Cardiac muscle cell (in vitro differentiated cells and primary cell): ENCODE measurements at places on chromosomes 7 and 10. TPM values are rescaled to one million over a fixed set of nuclear protein-coding genes. Genes with fewer than 3 reads are reported as not detected.

Gene H2BK1
- not detected in 2 replicates for total RNA-seq

DNA sequence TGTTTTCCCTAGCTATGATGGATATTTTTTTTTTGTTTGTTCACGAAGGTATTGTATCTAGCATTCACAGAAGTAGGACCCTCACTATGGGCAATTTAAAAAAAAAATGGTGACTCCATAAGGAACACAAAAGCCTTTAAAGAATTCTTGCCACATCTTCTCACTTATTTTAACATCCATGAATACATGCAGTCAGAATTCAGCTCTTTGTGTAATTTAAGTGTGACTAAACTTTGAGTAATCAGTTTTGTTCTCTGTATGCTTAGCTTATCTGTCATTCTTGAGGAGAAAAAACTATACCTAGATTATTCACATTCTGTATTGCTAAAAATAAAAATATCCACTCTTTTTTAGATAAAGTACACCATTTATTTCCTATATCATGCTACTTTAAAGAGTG, 313.2 kb upstream of the KCND2 start:
- peak; percentile 62 for DNase-seq

Gene ITGA8
- 1.6 and 2.0 TPM in 2 replicates for total RNA-seq

DNA sequence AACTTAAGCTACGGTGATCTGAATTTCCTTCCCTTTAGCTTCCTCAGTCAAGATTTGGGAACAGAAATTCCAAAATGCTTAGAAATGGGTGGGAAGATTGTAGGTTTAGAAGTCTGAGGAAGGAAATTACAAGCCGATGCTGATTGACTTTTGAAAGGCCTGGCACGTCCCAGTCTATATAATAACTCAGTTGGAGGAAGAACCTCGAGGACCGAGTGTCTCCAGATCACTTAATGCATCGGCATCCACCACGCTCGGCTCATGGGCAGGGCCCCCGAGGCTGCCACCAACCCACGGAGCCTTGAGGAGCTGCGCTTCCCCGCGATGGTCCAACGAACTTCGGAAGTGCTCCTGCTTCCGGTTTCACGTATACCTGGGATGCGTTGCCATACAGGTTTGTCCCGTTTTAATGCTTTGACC, 10.4 kb upstream of the SP8 start:
- DNase-seq, result peak; percentile 3

Gene CRTAC1
- 0.30 and 3.1 TPM in 2 replicates for total RNA-seq

Gene TAC1
- not detected in 2 replicates for total RNA-seq

DNA sequence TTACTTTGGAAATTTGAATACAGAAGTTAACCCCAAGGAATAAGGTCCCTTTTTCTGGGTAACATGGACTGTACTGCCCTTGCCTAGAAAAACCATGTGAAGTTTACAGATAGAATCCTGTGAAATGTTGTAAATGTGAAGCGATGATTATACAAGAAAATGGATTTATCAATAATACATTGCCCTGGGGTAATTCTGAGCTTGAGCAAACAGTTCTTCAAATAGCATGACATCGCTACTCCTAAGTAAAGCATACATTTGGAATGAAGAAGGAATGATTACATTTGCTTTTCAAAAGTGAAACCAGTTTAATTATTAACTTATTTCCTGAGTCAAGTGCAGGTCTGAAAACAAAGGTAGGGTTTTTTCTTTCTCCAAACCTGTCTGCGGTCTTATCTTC, 43.3 kb upstream of the FZD8 start:
- DNase-seq, result no peak

GRCh38 chr10:30531751-30532530, 97.6 kb downstream of the LYZL2 start:
- no peak for DNase-seq

Gene SFRP4
- 4.6 and 4.7 TPM in 2 replicates for total RNA-seq

GRCh38 chr10:86362586-86363183, 3.9 kb downstream of the GRID1 start:
- DNase-seq, result no peak

DNA sequence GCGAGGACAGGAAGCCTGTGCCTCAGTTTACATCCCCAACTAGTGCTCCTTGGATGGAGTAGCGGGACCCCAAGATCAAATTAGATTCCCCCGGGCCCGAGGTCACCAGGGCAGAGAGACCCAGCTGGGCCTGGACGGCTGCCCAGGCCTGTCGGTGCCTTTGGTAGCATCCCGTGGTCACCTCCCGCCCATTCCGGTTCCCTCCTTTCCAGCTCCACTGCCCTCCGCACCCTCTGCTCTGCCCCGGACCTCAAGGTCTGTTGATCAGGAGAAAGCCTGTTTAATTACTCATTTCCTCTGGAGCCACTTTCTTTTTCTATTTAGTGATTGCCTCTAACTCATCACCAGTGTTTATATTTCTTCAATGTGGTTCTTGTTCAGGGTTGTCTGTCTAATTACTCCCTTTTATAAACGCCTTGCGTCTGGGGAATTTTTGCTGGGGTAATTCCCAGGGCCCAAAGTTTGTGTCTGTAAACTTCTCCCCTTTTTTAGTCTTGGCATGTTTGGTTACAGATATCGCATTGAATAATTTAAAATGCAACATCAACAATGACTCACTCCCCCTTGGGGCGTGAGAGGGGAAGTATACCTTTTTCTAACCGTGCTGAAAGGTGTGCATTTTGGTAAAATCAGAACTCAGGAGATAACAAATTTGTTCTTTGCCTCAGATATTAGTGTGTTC, 1.9 kb downstream of the FOXK1 start:
- DNase-seq, result peak; percentile 25

GRCh38 chr10:47359626-47360418, 11.7 kb downstream of the RBP3 start:
- DNase-seq, result no peak

Gene TSPAN13
- 34.2 and 63.6 TPM in 2 replicates for total RNA-seq

Gene STOX1
- total RNA-seq, result 6.0 TPM in 2 replicates
